ENCODE measurements at places on chromosomes 13 and 19.
A peak's percentile ranks its signal among the peaks of the same experiment; 100 is the strongest.

GRCh38 chr13:51776179-51776578 is 27.8 kb downstream of the DHRS12 start:
- no peak for DNase-seq

GRCh38 chr13:50188696-50189095 is 173.5 kb downstream of the KCNRG start:
- no peak for DNase-seq

GRCh38 chr19:2474232-2475017 is 1.5 kb upstream of the GADD45B start:
- peak; percentile 91 for DNase-seq

DNA sequence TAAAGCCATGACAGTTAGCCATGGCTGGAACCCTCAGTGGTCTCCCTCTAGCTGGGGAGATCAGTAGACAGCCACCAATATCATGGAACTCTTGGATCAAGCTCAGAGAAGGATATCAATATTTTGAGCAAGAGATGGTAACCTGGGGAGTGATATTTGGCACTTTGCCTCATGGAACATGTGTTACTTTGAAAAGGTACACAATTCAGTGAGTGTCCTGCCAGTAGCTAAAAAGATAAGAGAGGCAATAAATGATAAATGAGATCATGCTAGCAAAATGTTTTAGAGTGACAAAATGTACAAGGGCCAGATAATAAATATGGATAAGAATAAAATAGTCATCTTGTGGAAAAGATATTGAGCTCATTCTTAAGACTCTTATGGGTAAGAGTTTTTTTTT is 1618.7 kb downstream of the OLFM4 start:
- DNase-seq = no peak

DNA sequence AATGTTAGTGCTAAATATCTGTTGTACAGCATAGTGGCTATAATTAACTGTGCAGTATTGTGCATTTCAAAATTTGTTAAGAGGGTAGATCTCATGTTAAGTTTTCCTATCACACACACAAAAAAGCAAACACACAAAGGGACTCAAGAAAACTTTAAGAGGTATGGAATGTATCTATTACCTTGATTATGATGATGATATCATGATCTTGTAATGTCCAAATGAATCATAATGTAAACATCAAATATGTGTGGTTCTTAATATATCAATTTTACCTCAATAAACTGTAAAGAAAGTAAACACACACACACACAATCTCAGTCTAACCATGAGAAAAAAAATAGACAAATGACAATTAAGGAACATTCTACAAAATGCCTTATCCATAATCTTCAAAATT is 934.6 kb downstream of the SLITRK1 start:
- no peak for DNase-seq

- DNase-seq = no peak
Measured at GRCh38 chr13:48819899-48820298, 155.8 kb upstream of the FNDC3A start.

DNA sequence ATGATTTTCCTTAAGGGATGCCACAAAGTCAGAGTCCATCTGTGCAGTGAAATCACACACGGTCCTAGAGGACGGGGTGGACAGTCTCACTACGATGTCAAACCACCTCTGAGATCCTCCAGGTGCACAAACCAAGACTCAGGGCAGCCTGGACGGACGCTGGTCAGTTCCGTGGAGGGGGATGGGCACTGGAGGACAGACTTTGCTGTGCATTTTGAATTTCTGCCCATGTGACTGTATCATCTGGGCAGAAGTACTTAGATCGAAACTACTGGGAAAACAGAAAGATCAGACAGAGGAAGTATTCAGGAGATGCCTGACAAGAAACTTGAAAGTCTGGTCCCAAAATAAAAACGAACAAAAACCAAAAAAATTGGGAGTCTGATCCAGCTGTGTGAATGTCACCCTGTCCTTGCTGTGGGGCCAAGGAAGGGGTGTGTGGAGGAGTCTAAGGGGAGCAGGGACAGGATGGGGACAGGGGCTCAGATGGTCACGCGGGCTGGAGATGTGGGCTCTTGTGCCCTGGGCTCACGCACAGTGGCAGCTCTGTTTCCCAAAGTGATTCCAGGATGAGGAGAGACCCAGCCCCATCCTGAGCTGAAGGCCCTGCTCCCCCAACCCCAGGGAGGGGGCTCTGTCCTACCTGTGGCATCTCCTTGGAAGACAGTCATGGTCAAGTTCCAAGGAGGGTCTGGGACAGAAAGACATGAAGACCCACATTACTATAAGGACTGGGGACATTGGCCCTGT is 1.5 kb downstream of the SIGLEC8 start:
- DNase-seq = no peak

DNA sequence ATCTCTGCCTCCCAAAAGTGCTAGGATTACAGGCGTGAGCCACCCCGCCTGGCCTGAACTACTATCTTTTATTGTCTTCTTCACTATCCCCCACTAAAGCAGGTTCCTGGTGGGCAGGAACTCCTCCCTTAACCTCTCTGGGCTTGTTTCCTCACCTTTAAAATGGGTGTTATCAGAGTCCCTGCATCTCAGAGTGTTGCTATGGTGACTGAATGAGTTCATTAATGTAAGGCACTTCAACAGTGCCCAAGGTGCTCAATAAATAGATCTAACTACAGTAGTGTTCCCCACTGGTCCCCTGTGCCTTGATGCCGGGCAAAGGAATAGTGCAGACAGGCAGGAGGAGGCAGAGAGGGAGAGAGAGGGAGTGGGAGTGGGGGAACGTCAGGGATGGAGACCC is 20.5 kb downstream of the CCDC97 start:
- no peak for DNase-seq

- no peak for DNase-seq
Measured at GRCh38 chr13:105193026-105193425, 1342.4 kb downstream of the EFNB2 start.

- DNase-seq = no peak
Measured at GRCh38 chr13:39684531-39685137, 29.2 kb downstream of the COG6 start.

GRCh38 chr13:26480246-26480855 is 77.1 kb upstream of the WASF3 start:
- no peak for DNase-seq

- no peak for DNase-seq
Measured at GRCh38 chr19:7522923-7523667, 671 bp downstream of the MCOLN1 start.

DNA sequence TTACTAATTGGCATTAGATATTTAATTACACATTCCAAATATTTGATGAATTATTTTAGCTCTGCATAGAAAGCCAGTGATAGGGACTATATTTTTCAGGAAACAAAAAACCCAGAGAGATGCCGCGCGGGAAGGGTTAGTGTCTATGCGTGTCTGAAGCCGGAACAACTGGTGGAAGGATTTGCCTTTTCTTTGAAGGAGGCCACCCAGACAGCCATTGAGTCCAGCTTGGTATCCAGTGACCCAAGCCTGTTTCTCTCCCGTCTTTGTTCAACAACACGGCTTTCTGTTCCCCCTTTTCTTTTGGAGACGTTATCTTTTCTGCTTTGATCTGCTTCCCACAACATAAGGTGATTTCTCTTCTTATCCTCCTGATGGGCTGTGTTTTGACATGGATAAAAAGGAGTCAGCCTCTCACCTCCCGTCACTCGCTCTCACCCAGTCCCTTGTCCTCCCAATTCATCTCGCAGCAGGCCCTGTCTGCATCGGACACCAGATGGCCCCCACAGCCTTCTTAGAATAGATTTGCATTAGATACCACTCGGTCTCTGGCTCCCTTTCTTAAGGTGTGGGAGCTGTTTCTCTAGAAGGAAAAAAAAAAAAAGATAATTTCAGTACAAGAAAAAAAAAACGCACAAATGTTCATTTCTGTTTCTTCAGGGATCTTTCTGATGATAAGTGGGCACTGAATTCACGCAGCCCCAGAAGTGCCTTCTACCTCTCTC is 361.8 kb downstream of the ZNF536 start:
- DNase-seq = no peak

DNA sequence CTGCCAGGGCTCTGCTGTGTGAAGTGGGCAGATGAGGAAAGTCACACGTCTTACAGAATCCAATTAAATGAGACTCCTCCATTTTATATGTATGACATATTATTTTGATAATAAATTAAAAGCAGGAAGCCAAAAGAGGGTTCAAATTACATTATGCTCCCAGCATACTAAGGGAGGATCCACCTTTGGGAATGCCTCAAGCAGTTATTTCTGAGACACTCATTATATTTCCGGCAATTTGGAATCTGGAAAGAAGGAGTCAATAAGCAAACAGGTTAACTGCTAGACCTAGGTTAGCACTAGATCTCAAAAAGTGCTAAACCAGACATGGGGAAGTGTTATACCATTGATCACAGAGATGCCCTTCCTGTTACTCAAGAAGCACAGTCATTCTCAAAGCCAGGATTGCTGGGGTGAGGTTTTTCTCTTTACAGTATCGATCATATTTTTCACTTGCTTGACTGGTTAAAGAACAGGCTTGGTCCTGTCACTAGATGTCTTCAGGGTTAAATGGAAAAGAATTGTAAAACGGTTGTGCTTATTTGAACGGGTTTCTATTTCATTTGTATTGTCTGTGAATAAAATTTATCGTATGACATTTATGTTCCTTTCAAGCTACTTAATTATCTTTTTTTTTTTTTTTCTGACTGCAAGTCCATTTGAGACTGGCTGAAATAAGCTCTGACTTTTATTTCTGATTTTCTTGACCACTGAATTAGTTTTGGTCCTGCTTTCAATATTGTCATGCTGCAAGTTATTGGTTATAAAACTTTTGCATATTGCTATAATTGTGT is 523.2 kb downstream of the KLF12 start:
- no peak for DNase-seq

DNA sequence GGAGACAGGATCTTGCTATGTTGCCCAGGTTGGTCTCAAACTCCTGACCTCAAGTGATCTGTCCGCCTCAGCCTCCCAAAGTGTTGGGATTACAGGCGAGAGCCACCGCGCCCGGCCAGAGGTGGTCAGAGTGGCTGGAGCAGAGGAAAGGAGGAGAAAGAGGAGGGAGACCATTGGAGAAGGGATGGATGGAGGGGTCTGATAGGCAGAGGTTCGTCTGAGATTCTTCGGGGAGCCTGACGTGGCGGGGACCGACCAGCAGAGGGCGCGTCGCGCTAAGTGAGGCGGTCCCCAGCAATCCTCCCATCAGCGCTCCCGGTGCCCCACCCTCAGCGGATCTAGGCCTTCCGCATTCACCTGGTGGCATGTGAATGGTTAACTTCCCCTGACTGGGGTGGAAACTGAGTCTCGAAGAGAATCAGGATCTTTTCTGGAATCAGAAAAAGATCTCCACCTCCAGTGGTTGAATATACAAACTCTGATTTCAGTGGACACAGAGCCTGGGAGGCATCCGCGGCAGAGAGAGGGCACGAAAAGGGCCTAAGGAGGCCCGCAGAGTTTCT is 8.8 kb downstream of the GTPBP3 start:
- peak; percentile 59 for DNase-seq

- peak; percentile 17 for DNase-seq
Measured at GRCh38 chr19:45153339-45154063, 7.3 kb downstream of the NKPD1 start.

DNA sequence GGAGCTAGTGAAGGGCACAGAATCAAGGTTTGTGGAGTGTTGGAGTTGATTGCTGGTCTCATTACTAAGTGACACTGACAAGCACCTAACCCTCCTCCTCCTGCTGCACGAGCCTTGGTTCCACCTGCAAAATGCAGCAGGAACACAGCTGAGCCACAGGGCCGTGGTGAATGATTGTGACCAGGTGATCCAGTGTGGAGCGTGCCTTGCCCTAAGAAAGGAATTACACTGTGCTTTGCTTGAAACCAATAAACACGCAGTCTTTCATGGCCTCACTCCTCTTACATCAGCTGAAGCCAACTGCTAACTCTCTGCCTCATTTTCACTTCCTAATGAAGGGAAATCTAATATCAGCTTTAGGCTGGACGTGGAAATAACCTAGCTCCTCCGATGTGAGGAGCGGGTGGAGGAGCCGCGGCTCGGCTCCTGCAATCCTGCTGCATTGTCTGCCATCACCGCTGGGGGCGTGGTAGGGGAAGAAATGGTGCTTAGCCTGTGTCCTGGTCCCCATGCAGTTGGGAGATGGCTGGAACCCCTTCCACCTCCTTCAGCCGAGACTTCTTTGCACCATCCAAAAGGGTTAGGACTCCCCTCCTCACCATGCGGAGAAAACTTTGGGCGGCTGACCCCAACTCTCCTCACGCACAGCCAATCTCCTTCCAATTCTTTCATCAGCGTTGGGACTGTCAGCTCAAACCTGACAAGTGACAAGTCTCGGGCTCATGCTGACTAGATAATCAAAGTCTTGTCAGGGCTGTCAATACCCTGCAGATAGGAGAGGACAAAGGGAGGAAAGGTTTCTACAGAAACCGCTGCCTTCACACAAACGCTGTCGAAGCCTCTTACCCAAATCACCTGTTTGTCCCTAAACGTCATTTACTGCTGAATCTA is 427.9 kb downstream of the ZNF536 start:
- DNase-seq = peak; percentile 1

GRCh38 chr13:24264976-24265375 is 44.4 kb upstream of the C1QTNF9 start:
- DNase-seq = peak; percentile 76
